ENCODE measurements at places on chromosomes 2 and 18. TPM values are rescaled to one million over a fixed set of nuclear protein-coding genes. Genes with fewer than 3 reads are reported as not detected.
A peak's percentile ranks its signal among the peaks of the same experiment; 100 is the strongest.

GRCh38 chr2:230230496-230231200 is 5.1 kb downstream of the SP140 start:
- DNase-seq: no peak

DNA sequence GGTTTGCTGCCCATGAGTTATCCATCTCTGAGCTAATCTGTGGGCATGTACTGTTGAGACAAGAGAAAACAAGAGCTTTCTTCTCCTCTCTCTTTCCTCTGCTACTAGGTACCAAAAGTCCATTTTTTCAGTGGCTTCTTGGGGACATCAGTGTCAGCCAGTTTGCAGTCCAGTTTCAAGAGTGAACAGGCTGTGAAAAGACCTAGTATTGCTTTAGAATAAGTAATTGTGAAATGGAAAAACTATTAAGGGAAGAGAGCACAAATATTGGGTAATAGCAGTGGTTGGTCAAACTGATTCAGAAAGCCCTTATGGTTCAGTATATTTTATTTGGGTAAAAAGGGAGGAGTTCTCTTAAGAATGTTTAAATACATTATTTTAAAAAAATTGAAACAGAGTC is 33.0 kb upstream of the MEP1B start:
- no peak for DNase-seq

DNA sequence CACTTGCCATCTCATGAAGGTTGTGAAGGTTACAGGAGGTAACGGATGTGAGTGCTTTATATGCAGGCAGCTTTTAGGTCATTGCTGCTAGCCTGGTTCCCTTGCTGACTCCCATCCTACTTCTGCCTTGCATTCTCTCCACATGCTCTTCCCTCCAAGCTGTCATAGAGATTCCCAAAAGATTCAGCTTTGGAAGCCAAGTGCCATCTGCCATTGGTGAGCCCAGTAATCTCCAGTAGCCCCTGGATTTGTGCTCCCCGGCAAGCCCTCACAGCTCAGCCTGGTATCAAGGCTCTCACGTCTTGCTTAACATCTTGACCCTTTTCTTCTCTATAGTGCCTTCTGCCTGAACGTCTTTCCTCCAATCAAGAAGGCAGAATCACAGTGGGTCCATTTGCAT is 61.6 kb downstream of the MYT1L start:
- no peak for DNase-seq

- peak; percentile 44 for DNase-seq
Measured at GRCh38 chr2:157438863-157439823, 4.7 kb downstream of the CYTIP start.

DNA sequence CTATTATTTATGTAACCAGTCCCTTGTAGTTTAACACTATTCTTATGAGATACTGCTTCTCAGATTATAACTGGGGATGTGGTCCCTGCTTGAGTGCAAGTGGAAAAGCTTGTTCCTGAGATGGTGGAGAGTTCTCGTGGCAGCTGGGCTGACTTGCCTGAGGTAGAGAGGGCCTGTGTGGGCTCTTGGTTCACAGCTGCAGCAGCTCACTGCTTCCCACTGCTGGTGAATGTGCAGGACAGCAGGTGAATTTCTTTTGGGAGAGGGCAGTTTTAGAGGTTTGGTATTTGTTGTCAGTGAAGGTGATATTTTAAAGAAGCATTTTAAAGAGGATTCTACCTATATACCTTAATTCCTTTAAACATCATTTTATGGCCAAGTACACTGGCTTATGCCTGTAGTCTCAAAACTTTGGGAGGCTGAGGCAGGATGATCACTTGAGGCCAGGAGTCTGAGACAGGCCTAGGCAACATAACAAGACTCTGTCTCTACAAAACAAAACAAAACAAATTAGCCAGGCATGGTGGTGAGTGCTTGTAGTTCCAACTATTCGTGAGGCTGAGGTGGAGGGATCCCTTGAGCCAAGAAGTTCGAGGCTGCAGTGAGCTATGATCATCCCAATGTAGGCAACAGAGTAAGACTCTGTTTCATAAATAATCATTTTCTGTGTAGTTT is 94.8 kb downstream of the MTA3 start:
- peak; percentile 75 for DNase-seq

DNA sequence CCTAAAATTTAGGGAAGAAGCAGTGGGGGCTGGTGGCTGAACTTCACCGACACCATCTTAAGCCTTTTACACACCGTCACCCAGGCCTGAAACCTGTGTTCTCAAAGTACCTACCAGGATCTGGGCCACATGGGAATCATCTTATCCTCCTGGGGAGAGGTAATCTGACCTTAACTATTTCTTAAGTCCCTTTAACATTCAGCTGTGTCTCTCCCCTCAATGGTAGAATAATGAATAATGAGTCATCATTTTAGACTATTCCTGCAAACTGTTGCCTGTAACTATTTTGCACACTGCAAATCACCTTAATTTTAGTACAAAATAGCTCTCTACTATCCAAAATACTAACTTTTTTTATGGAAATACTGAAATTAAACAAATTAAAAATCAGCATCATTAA is 149.4 kb upstream of the KLF7 start:
- no peak for DNase-seq

DNA sequence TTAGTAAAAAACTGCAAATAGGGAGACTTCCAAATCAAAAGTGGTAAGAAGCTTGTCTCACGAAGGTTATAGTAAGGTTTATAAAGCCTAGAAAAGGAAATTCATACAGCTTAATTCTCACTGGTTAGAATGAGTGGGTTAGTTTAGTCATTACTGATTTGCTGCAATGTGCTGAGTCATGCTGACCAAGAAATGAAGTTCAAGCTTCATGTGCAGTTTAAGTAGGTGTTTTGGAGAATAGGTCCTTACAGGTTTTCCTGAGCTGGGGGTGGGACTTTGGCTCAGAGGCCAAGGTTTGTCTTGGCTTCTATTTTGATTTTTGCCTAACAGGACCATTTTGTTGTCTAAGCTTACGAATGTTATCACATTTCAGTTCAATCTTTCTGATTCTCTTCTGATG is 15.1 kb downstream of the CLIP4 start:
- no peak for DNase-seq

Gene KLF7
- 39.4 TPM for total RNA-seq

DNA sequence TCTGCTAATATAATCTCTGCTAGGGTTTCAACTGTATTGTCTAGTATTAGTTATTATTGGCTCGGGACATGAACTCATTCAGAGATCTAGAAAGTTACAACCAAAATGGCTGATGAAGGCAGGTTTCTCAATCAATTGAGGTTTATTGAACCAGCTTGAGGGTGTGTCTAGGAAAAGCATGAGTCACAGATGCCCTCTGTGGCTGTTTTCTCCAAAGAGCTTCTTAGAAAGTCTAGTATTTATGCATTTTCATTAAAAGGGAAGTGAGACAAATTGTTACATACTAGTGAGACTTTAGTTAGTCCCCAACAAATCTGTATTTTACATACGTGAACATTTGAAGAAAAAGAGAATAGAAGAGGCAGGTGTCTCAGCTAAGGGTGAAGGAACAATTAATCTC is 23.0 kb upstream of the RTTN start:
- no peak for DNase-seq

GRCh38 chr2:128684523-128684922 is 365.9 kb upstream of the HS6ST1 start:
- DNase-seq: no peak

DNA sequence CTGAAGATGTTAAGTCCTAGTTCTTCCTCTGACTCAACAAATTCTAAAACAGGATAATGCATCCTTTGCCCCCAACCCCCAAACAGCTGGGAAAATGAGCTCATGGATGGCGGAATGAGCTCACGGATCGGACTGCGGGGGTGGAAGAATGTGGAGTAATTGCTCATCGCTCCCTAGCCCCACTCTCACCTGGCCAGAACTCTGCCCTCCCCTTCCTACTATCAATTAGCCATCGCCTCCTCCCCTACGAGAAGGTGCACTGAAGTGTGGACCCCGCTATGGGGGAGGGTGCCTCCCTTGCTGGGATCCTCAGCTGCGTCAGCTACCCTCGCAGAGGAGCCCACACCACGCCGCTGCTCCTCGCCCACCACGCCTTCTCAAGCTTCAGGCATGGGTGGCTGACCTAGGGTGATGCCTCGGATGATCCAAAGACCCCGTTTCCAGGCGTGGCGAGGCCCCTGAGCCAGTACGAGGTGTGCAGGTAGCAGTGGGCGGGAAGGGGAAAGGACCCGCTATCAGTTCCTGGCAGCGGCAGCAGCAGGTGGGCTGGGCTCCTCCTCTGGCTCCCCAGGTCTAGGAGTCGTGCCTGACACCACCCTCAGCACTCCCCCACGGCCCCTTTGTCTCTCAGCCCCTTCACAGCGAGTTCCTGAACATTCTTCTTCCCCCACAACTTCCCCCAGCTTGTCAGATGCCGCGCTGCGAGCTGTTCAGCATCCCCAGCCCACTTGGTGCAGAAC is 82.1 kb upstream of the POMC start:
- DNase-seq: no peak

DNA sequence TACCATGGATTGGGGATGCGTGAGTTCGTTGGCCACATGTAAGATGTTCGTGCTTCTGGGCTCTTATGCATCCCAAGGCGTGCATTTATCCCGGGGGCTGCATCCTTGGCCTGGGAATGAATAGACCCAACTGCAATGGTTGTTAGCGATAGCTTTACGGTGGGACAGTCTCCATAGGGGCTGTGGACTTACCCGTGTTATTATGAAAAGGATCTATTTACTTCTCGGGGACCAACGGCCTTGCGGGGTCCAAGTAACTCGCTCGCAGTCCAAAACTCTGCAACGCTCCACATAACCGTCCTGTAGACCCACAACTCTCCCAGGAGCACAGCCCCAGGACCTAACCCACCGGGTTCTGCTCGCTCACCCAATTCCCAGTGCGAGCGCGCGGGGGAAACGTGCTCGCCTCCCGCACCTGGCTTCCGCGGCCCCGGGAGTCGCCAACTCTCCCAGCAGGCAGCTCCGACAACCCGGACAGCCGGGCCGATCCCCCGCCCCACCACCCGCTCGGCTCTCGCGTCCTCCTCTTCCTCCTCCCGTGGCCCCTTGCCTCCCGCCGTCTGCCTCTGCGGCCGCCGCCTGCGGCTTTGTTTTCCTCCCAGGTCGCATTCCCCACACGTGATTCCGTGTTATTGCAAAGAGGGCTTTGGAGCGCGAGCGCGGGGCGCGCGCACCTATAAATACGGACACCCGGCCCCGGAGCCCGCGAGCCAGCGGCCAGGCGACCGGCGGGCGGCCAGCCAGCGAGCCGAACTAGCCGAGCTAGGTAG is at the start of gene CABLES1:
TSS of gene CABLES1 (plus strand) at position 706 of the 770 bp plus-strand sequence. CDS start 278 bp downstream, outside the sequence.
- DNase-seq: peak; percentile 77

DNA sequence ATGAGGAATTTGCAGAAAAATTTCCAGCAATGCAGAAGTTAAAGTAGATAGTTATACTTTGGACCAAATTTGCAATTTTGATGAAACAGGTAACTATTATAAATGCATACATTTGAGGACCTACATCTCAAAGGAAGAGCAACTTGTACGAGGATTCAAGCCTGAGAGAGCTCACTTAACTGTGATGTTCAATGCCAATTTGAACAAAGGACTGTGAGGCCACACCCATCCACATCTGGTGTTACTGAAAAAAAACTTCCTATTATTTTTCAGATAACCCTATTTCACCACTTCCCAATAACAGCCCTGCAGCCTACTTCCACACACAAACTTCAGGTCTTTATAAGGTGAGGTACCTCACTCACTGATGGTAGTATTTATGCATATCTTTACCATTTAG is 203.5 kb upstream of the NABP1 start:
- no peak for DNase-seq

DNA sequence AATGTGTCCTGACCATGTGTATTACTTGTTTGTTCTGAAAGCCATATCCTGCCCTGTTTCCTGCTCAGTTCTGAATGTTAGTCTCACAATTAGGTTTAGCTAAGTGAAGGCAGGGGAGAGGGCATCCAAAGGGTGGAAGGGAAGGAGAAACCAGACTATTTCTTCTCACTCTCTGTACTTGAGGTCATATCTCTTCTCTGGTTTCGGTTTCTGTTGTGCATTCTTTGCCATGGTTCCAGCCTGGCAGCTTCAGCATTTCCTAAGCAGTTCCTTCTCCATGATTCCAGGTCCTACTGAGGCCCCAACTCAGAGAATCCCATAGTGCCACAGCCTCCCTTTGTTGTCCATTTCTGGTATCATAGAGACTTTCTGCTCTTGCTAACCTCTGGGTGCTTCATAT is 40.3 kb upstream of the HNMT start:
- no peak for DNase-seq

Gene CYRIA
- total RNA-seq: 11.6 TPM

GRCh38 chr2:43047187-43047780 is 179.1 kb downstream of the ZFP36L2 start:
- DNase-seq: no peak

DNA sequence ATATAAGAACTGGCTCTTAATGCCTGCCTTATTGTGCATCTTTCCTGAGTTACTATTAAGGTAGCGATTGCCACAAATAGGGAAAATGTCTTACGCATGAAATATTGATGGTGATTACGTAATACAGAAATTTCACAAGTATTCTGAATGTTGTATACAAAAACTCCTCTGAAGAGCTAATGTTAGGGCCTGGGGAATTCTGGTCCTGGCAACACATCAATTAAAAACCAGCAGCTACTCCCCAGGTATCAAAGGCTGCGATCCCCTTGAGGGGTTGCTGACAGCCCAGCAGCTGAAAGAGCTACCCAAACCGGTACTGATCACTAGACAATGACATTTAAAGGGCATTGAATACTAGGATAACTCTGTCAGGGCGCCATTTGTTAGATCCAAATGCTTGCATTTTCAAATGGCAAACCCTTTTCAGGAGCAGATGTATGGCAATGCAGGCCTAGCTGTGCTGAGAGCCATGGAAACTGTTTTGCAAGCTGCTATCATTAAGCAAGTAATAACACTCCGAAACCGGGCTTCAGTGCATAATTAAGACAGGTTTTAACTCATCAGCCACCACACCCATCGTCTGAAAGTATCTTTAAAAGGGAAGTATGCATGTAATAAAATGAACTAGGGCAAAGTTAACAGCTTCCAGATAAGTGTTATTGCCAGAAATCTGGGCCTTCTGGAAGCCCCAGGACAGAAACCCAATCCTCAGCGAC is 78.4 kb downstream of the CLHC1 start:
- no peak for DNase-seq

- no peak for DNase-seq
Measured at GRCh38 chr2:39697454-39697853, 31.7 kb downstream of the TMEM178A start.

- no peak for DNase-seq
Measured at GRCh38 chr2:156116113-156116512, 216.4 kb downstream of the NR4A2 start.

DNA sequence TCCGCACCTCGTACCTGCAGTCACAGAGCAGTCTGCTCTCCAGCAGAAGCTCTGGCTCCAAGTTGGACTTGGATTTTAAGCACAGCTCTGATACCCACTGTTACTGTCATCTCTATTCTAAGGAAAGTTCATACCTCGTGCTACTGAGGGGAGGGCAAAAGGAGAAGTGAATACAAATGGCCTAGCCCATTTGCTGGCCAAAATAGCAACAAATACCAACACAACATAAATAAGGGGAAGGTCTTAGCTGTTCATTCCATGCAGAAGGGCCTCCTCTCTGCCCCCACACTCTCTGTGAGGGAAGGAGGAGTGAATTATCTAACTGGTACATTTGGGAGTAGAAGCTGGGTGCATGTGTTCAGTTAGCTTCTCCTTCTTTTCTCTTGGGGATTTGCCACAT is 739.4 kb upstream of the RAB6C start:
- no peak for DNase-seq

Gene CNNM3
- total RNA-seq: 55.6 TPM

GRCh38 chr2:73035899-73036711 is 35.4 kb downstream of the SFXN5 start:
- DNase-seq: no peak

- no peak for DNase-seq
Measured at GRCh38 chr18:77969972-77970371, 720.3 kb downstream of the GALR1 start.
